ENCODE measurements at places on chromosomes 7 and 10.

DNA sequence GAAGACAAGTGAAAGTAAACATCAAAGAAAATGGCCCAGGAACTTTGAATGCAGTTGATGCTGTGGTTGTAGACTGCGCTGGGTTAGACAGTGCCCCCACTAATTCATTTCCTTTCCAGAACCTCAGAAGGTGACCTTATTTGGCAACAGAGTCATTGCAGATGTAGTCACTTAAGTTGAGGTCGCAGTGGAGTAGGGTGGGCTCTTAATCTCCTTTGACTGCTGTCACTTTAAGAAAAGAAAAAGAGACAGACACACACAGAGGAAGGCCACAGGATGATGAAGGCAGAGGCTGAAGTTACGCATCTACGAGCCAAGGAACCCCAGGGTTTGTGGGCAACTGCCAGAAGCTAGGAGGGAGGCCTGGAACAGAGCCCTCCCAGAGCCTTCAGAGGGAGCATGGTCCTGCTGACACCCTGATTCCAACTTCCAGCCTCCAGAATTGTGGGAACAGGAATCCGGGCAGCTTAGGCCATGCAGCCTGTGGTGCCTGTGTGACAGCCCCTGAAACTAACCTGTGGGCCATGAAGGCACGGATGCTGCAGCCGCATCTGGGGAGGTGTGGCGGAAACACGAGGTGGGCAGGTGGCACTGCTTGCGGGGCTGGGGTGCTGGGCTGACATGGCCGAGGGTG is 107.6 kb downstream of the PRKAG2 start:
- no peak for DNase-seq

DNA sequence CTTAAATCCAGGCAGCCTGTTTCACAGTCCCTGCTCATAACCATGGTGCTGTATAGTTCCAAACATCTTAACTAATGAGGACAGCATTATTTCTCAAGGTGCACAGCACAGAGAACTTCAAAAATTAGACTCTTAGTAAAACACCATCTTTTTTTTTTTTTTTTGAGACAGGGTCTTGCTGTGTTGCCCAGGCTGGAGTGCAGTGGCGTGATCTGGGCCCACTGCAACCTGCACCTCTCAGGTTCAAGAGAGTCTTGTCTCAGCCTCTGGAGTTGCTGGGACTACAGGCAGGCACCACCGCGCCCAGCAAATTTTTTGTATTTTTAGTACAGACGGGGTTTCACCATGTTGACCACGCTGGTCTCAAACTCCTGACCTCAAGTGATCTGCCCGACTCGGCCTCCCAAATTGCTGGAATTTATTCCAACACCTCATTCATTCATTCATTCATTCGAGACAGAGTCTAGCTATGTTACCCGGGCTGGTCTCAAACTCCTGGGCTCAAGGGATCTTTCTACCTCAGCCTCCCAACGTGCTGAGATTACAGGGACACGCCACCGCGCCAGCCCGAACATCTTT is 507 bp upstream of the TMEM254 start:
- no peak for DNase-seq

DNA sequence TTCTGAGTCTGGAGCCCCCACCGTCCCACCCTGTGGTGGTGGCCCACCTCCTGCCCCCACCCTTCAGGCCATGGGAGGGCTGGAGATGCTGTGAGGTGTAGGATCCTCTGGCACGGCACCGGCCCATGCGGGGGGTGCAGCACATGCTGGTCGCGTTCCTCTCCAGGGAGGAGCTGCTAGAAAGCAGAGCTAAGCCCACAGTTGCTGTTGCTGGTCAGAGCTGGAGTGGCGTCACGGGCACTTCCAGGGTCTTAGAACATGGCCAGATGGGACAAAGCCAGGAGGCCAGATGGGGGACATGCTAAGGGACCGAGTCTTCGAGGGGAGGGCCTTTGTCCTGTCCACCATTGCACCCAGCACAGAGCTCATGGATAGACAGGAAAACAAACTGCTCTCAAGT is 21.6 kb downstream of the AGAP3 start:
- no peak for DNase-seq

DNA sequence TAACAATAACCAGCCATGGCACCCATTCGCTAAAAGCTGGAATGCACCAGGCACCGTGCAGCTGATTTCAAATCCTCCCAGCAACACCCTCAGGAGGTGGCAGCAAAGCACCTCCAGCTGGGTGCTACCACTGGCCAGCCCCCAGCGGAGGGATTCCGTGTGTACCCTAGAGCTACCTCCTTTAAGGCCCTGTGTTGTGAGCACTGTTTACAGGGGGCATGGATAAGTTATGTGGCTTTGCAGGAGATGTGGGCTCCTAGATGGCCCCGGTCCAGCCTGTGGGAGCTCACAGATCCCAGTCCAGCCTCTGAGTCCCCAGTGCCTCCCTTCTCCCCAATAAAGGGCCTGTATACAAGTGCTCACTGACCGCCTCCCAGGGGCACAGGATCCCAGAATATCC is 27.1 kb downstream of the TNRC18 start:
- no peak for DNase-seq

DNA sequence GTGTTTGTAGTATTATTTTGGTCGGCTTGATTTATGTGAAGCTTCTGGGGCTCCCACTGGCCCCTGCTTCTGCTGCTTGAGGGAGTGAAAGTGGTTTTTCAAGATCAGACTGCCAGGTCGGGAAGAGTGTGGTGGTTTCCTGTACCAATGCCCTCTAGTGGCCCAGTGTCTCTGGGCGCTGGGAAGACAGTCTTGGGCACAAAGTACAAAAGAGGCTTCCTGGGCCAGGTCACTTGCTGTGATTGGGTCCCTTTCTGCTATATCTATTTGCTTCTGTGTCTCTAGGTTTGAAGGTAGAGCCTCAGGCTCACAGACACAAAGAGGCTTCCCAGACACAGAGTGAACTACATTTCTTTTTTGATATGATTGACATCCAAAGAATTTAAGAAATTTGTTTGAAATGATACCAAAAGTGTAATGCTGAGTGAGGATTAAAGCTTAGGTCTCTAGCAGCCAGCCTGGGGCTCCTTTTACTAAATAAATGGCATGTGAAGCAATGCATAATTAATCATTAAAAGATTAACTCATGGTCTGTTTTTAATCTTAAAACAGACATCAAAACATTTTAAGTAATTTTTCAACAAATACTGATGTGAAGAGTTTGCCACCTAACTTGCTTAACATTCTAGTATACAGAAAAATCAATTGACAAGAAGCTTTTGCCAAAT is 36.3 kb downstream of the ABCB1 start:
- no peak for DNase-seq

GRCh38 chr10:90960355-90960814 is 39.5 kb upstream of the ANKRD1 start:
- DNase-seq, result no peak

DNA sequence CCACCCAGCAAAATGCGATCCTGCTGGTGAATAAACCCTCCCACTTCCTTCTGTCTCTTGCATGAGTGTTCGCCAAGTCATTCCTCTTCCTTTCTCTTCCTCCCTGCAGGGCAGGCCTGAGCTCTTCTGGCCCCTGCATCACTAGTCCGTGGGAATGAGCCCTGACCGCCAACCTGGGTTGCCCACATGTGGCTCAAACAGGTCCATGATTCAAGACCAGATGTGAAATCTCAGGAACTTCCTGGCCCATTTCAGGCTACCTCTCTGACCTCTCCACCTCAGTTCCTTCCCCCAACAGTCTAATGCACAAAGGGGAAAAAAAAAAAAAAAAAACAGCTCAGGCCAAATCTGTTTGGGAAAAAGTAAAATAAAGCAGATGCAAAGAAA is 5.4 kb upstream of the YWHAG start:
- no peak for DNase-seq

- DNase-seq, result no peak
These were observed 96.2 kb downstream of the APBB1IP start for GRCh38 chr10:26534384-26534783.

DNA sequence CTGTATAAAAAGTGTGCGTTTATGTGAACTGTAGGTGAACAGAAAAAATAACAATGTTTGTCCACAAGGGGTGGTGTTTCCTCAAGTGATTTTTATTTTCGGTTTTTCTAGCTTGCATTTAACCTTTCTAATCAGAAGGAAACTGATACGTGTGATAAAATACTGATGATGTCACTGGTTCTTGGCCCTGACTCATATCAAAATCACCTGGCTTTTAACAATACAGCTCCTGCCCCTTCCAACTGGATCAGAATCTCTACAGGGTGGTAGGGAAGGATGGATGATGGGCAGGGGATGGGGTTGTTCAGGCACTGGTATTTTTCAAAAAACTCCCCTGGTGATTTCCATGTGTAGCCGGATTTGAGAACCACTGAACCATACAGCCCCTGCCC is 10.9 kb downstream of the NPFFR1 start:
- no peak for DNase-seq

DNA sequence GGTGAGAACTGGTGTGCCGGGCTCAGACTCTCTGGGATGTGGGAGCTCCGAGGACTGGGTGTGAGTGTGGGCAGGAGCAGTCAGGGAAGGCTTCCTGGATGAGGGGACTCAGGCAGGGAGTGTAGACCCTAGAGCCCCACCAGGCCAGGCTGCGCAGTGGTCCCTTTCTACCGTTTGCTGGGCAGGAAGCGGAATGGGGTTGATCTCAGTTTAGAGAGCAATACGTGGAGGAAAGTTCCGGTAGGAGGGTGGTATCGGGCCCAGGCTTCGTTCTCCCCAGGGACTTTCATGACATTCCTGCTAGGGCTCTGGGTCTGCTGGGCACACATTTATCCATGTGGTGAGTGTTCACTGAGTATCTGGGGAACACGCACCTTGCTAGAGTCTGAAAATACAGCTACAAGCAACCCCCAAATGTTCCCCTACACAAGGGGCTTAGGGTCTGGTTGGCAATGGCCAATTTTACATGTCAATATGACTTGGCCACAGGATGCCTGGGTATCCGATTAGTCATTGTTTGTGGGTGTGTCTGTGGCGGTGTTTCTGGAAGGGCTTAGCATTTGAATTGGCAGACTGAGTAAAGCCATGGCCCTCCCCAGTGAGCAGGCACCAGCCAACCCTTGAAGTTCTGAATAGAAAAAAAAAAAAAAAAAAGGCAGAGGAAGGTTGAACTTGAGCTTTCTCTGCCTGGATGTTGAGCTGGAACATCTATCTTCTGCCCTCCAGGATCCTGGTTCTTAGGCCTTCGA is 20.8 kb downstream of the GHRHR start:
- DNase-seq, result no peak

- no peak for DNase-seq
These were observed 80.4 kb downstream of the NOC3L start for GRCh38 chr10:94282369-94282768.

DNA sequence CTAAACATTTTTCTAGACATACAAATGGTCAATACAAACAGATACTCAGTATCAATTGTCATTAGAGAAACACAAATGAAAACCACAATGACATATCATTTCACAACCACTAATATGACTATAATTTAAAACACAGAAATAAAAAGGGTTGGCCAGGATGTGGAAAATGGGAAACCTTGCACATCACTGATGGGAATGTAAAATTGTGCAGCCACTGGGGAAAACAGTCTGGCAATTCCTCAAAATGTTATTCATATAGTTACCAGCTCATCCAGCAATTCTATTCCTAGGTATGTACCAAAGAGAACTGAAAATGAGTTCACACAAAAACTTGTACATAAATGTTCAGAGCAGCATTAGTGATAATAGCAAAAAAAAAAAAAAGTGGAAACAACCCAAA is 106.1 kb upstream of the LRRTM3 start:
- no peak for DNase-seq

- DNase-seq, result no peak
These were observed 422.4 kb downstream of the PARD3 start for GRCh38 chr10:34392641-34393170.

DNA sequence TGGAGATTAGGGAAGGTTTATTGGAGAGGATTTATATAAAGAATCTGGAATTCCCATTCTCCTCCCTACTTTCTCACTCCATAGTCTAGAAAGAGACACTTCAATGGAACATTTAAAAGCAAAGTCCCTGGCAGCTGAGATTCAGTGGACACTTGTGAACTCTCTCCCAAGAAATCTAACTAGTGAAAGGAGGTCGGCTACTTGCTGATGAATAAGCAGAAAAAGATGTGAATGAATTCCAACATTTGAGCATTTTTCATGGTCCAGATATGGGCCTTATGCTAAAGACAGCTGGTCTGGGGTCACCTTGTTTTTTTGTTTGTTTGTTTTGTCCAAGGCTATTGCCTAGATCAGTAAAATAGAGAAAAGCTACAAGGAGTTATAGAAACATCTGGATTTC is 141.1 kb upstream of the LRRTM3 start:
- DNase-seq, result no peak

- no peak for DNase-seq
These were observed 62.9 kb downstream of the CCSER2 start for GRCh38 chr10:84391326-84391725.

- DNase-seq, result no peak
These were observed 268.5 kb downstream of the RPS24 start for GRCh38 chr10:78301891-78302738.

- no peak for DNase-seq
These were observed 113.7 kb downstream of the RGS10 start for GRCh38 chr10:119428789-119429188.

GRCh38 chr10:79409726-79410085 is 35.7 kb downstream of the ZCCHC24 start:
- no peak for DNase-seq

- no peak for DNase-seq
These were observed 9.6 kb downstream of the EMX2 start for GRCh38 chr10:117552156-117552631.

GRCh38 chr7:139651308-139651707 is 126.5 kb downstream of the HIPK2 start:
- DNase-seq, result no peak

DNA sequence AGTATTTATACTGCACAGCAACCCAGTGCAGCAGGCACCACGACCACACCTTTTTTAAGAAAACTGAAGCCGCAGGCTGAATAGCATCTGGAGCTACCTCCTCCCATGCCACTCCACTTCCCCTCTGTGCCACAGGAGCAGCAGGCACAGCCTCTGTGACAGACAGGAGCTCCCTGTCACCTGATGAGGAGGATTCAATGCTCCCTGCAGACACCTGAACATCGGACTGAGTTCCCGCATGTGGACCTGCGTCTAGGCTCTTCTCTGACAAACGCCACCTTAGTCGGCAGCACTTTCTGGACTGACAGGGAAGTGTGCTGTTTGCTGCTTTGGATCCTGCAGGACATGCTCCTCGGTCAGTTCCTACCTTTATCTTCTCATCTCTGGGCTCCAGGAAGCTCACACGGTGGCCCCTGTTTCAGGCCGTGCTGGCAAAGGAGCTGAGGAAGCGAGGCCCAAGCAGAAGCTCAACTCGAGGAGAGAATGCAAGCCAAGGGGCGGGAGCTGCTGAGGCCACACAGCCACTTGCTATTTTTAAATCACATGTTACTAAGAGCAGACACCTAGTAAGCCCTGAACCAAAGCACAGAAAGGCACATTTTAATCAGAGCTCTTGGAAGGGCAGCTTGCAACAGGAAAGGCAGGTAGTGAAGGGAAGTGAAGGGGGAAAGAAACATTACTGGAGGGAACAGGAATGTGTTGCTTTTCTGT is 56.6 kb downstream of the VOPP1 start:
- DNase-seq, result no peak

DNA sequence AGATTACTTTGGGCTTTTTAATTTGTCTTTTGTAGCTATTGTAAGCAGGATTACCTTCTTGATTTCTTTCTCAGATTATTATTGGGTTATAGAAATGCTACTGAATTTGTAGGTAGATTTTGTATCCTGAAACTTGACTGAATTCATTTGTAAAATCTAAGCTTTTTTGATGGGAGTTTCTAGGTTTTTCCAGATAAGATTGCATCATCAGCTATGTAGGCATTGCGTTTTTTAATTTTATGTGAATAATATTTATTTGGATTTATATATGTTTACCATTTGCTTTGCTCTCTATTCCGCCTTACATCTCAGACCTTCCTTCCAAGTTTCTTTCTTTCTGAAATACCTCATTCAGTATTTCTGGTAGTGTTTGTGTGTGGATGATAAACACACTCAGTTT is 351.7 kb upstream of the ANKRD30A start:
- no peak for DNase-seq

All from stimulated activated CD8-positive, alpha-beta memory T cell treated with anti-CD3 and anti-CD28 coated beads, Interleukin-7, amount 100 ng/mL, for 24 hours (primary cell).